Endothelial cell of umbilical vein (primary cell): ENCODE measurements at places on chromosomes 5 and 9. TPM values are rescaled to one million over a fixed set of nuclear protein-coding genes. Genes with fewer than 3 reads are reported as not detected.

DNA sequence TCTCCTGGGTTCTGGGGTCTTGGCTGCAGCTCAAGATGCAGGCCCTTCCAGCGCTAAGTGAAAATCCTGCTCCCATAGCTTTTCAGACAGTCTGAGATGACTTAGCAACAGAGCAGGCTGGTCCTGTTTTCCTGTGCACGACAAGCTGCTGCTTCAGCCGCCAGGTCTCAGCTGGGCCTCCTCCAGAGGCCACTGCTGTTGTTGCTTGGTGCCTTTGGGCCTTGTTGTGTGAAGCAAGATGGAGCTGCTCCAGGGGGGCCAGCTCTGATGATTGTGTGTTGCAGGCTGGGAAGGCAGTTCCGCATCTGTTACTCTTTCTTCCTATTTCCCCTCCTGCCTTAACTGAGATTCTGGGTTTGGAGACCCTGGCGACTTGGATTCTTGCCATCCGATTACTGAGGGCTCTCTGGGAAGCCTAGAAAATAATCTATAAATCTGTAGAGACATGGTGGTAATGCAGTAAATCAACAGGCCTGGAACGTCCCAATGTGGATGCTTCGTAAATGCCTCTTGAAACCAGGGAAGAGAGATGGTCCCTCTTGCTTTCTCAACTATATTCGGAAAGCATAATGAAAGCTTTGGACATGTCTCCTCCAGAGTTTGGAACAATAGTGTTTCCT, 3.2 kb downstream of the MAP1B start:
- DNase-seq, result no peak

DNA sequence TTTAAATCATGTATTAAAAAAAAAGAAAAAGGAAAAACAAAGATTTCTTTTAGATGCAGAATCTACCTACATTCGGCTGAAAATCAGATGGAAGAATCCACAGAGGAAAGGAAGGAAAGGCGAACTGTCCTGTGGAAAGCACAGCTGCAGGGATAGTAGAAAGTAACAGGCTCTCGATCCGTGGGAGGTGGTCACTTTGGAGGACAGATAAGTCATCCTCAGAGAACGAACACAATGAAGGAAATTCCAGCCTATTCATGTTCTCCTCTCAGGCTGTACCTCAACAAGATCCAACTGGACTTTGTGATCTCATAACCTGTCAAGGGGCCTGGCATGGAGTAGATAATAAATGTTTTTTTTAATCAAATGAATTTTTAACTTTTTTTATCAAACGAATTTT, 72.8 kb downstream of the NR6A1 start:
- DNase-seq, result no peak

DNA sequence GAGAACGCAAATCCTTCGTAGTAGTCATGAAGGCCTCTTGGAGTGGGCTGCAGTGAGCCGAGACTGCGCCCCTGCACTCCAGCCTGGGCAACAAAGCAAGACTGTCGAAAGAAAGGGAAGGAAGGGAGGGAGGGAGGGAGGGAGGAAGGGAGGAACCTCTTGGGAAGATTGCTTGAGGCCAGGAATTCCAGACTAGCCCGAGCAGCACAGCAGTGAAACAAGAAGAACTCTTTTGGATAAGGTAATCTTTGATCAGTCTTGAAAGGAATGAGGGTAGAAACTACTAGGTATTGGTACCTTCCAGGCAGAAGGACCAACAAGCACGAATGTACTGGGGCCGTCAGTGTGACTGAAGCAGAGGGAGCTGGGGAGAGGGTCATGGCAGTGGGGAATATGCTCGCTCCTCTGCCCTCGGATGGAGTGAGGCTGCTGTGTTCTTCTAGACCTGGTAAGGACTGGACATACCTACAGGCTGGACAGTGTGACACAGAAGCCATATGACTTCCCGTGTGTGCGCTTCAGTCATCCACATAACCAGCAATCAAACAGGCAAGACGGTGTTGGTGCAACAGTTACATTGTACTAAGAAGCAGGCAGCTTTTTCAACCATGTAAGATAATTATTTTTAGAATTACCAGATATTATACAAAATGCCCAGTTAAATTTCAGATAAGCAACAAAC, 45.2 kb downstream of the P4HA2 start:
- DNase-seq, result peak; percentile 21

GRCh38 chr5:173862047-173862477, 26.1 kb upstream of the CPEB4 start:
- DNase-seq, result no peak

GRCh38 chr5:174378121-174378874, 332.8 kb downstream of the NSG2 start:
- no peak for DNase-seq

DNA sequence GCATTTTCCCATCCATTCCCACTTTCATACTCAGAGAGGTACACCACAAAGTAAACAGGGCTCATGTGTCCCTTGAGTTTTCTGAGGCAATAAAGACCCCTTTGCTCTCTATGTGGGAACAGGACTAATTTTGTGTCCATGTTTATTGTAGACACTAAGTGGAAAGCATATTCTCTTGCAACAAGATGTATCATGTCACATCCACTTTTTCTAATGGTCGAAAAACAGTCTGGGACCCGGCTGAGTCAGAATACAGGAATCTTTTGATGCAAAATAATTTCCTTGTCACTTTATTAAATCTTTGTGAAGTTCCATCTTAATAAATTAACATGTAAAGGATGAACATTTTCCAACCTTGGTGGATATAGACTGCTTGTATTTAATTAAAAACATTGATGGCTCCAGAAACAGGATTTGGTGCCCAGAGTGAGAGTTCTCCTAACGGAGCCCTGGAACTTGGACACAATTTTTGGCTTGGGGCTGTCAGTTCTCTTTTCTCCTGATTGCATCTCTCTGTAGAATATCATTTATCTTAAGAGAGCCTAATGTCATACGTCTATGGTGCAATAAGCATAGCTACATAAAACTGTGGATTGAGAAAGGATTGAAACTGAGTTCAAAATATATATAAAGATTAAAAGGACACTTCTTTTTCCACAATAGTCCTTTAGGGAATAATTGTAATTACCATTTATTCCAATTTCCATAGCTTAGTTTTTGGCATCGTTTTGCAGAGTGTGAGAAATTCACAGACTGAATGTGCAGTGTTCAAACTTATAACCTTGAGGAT, 1116.7 kb upstream of the SEMA6A start:
- DNase-seq, result no peak

DNA sequence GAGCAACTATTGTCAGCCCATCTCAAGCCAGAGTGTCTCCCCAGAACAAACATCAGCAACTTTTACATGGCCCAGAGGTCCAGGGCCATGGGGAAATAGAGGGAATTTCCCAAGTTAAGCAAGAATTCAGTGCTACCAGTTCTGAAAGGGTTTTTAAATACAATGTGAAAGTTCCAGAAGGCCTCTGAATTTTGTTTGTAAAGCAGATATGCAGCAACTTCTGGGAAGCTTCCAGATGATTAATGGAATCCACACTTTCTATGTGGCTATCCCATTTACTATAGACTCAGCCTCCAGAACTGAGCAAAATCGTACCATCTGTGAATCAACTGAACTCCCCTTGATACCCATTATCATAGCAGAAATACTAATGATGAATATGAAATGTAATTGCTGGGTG, 93.8 kb downstream of the FEM1C start:
- DNase-seq, result no peak

- no peak for DNase-seq
Observed at GRCh38 chr5:86640998-86641397, 23.3 kb downstream of the COX7C start.

DNA sequence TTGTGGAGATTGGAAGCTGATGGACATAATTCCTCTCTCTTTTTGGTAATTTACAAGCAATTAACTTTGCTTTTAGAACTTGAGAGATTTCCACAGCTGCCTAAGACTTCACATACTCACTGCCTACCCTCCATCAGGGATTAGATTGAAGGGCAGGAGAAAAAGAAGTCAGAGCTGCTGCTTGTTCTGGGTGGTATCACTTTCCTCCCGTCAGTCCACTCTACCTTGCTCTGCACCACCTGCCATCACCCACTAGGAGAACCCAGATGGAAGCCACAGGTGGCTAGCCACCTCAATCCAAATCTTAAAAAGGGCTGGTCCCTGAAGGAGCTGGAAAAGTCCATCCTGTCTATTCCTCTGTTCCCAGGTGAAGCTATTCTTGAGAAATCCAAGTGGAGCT, 10.5 kb downstream of the IRF1 start:
- no peak for DNase-seq

GRCh38 chr9:95224376-95225019, 93.0 kb downstream of the FANCC start:
- DNase-seq, result no peak

DNA sequence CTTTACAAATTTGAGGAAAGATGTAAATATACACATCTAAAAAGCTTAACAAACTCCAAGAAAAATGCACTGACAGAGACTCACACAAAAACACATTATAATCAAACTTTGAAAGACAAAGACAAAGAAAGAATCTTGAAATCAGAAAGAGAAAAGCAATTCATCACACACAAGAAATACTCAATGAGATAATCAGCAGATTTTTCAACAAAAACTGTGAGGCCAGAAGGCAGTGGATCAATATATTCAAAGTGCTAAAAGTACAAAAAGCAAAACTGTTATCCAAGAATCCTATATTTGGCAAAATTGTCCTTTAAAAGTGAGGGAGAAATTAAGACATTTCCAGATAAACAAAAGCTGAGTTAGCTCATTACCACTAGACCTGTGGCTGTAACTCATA, 6.1 kb downstream of the TPD52L3 start:
- DNase-seq, result no peak

- no peak for DNase-seq
Observed at GRCh38 chr9:85876628-85877027, 64.3 kb upstream of the NAA35 start.

DNA sequence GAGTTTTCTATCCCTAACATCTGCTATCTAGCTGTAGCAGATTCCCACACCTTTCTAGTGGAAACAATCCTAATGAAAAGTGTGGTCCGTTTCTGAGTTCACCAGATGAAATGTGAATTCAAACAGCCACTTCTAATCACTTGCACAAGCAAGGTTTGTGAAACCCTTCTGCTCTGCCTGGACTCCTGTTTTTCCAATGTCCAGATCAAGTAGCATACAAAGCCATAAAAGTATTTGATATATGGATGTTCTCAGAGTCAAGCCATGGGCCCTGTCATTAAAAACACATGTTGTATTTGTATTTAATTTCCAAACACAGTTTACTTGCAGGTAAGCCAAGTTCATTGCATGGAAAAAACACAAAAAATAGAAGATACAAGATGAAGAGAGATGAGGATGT, 570.4 kb downstream of the NR2F1-AS1 start:
- DNase-seq, result no peak

The PCDHA13 gene
- not detected in 2 replicates for total RNA-seq

The TEX48 gene
- not detected in 2 replicates for total RNA-seq

The MYOT gene
- not detected in 2 replicates for total RNA-seq

The SLC23A1 gene
- total RNA-seq, result not detected in 2 replicates

The ZNF483 gene
- total RNA-seq, result 1.8 and 2.0 TPM in 2 replicates

The FOXD4L4 gene
- total RNA-seq, result 0.15 and 0.39 TPM in 2 replicates
